ENCODE measurements at places on chromosomes 4 and X.

DNA sequence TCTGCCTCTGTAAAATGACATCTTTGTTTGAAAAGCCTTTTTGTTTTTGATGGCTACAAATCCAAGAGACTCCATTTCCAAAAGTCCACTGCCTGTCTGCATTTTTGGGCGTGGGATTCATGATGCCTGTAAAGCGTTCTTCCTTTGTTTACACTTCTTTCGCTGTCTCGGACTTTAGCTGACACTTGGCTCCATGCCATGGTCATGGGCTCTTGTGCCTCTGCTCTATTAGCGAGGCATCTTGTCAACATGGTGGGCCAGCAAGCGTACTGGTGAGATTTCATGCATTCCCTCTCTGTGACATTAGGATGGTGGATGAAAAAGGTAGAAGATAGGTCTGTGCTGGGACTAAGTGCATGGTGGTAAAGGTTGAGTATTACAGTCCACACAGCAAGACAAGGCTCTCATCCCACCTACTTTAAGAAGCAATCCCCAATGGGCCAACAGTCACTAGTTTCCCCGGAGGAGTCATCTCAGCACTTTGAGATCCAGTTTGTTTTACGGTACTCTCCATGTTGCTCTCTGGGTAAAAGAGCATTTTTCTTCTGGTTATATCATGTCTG, 298.2 kb upstream of the KLF3 start:
- DNase-seq = no peak

- DNase-seq = peak; percentile 19
Observed at GRCh38 chrX:22950269-22951266, 49.2 kb upstream of the DDX53 start.

DNA sequence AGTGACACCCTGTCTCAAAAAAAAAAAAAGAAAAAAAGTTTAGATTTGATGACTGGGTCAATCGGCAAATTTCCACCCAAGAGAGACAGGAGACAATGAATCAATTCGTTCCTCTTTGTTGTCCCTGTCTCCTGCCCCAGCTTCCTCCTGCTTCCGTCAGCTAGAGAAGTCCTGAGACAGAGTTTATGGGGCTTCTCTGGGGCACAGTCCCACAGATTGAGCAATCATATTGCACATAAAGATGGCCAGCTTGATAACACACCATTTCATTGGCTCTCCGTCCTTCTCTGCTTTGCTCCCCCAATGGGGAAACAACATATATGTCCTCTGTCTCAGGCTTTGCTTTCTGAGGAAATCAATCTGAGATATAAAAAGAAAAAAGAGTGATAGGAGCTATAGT, 78.4 kb upstream of the FUNDC1 start:
- no peak for DNase-seq

- DNase-seq = no peak
Observed at GRCh38 chr4:137861682-137862081, 329.4 kb upstream of the PCDH18 start.

GRCh38 chr4:186227744-186228513, 622 bp downstream of the KLKB1 start:
- DNase-seq = no peak

GRCh38 chr4:102153391-102153790, 191.9 kb downstream of the SLC39A8 start:
- DNase-seq = peak; percentile 21

GRCh38 chr4:146346276-146346675, 131.9 kb downstream of the REELD1 start:
- no peak for DNase-seq

DNA sequence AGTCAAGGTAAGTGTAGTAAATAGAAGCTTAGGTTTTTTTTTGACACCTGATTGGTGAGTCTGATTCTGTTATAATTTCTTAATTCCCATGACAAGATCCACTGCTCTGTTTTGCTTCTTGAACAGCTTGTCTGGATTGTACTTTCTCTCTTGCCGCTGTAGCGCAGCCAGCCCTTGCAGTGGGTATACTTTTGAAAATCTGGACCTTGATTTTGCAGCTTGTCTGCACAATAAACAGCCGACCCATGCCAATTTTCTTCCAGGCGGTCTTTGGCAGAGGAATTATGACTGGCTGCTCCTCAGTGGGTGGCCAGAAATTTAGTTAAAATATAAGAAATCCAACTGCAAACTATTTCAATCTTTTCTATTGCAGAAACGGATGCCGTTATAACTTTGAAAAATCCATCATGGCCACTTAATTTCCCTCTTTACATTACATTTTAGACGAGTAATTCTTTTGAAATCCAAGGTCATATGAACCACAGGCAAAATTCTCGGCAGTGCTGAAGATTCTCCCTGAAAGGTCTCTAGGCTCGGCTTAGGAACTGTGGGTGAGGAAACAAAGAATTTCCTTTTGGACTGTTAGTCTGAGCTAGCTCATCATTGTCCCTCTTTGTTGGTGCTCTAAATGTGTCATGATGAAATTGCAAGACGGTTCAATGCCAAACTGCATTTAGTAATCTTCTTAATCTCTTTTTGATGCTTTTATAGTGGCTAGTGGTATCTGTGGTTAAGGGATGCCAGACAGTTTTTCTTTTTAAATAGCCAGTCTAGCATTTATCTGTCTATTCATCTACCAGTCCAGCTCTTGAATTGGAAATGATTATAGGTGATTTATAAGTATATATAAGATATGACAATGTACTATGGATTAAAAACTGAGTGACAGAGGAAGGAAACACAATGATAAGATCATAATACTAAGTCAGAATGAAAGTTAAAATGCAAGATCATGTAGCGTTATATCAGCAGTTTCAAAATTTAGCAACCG, 31.5 kb upstream of the PTTG2 start:
- DNase-seq = no peak

- no peak for DNase-seq
Observed at GRCh38 chr4:4762909-4763821, 96.3 kb upstream of the MSX1 start.

DNA sequence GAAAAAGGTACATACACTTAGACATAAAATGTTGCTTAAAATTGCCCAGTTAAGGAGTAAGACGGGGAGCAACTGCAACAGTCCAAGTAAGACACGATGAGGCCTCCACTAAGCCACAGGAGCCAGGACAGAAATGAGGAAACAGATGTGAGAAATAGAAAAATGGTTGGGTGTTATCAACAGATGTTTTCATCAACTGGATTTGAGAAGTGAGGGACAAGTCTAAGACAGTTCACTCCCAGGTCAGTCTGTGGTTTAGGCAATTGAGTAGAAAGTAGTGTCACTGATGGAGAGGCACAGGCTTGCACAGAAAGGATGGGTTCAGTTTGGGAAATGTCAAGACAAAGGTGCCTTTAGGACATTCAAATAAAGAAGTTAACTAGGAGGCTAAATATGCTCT, 23.5 kb upstream of the PHF8 start:
- DNase-seq = no peak

DNA sequence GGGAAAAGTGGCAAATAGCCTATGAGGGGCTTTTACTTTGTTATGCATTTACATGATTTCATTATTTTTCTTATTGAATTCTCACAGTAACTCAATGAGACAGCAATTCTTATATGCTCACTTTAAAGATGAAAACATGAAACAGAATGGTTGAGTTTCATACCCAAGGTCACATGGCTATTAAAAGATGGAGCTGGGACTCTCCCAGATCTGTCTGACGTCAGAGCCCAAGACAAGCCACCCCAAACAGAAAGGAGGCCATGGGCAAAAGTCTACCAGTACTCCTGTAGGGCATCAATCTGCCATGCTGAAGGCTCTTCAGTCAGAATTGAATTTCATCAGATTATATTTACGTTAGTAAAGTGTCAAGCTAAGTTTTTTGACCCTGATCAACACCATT, 13.2 kb downstream of the HSD17B11 start:
- DNase-seq = no peak

DNA sequence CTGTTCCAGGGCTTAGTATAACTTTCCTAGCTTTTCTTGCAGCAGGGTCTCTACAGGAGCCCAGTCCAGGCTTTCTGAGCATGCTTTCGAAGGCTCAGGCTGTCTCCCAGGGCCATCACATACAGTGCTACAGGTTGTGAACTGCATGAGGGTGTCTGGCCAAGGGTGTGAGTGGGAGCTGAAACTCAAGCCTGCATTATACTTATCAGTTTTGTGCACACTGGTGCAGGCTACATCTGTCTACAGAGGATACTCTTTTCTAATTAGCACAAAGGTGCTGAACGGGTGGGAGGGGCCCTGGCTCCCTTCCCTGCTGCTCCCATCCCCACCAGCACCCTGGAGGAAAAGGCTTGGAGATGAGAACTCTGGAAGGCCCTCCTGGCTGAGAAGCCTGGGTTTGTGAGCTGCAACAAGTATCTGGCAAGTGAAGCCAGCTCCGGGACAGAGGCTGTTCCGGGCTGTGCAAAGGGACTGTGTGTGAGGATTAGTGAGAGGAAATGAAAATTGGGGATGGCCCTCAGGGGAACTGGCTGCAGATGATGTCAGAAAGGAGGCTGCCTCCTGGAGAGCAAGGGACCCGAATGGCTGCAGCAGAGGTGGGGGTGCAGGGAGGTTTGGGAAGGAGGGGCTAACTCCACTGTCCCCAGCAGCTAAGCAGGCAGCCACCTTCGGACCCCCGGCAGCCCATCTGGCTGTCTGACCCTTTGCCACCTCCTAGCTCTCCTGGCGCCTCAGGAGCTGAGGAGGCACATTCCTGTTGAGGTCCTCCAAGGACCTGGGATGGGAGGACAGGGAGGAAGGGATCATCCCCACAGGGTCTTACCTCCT, 68.5 kb downstream of the EFNB1 start:
- DNase-seq = peak; percentile 32

GRCh38 chr4:123568936-123569335, 172.3 kb downstream of the SPRY1 start:
- DNase-seq = no peak

DNA sequence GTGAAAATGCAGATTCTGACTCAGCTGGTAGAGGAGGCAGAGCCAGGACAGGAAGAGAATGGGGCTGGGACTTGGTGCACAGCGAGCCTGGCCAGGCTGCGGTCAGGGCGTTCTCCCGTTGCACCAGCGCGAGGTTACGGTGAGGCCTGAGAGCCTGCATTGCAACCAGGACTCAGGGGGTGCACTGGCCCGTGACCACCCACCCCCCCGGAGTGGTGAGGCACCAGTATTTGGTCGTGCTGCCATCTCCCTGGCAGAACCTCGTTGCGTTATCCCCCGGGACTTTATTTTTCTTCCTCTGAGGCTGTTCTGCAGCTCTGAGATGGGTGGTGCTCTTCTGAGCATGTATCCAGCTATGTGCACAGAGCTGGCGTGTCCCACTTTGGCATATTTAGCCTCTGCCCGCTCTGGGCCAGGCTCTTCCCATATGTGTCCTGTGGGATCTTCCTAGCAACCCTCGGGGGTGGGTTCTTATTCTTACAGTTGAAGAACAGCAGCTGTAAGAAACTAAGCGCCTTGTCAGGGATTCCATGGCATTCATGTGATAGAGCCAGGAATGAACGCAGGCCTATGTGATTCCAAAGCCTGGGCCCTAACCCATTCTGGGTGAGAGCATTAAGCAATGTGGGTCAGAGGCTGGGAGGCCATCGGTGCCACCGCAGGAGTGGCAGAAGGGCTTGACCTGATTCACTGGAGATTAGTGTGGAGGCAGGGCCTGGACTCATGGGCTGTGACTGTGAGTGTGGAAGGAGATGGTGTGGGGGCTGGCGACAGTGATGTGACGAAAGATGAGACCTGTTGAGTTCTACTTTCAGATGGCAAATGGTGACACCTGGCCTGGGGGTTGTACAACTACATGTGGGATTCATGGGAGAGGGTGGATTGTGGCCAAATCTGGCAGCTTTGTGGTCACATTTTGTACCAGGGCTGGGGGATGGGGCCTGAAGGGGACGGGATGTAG, 3.1 kb downstream of the TADA2B start:
- DNase-seq = no peak

GRCh38 chr4:156756118-156756517, 215.5 kb downstream of the PDGFC start:
- DNase-seq = no peak

DNA sequence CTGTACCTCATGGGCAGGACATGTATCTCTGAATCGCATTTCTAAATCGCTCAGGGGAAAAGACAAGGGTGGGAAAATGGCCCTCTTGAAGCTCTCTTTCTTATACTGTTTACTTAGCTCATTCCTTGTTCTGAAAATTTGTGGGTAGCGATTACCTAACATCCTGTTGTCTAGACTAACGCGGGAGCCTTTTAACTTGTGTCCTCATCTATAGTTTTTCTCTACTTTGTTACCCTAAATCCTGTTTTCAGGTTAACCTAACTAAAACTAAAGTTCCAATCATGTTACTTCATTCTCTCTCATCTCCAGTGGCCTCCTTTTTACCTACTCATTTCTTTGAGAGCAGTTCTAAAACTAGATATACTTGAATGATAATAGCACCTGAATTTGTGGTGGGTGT, 45.0 kb downstream of the SNX25 start:
- DNase-seq = no peak
